Hippocampal formation (tissue), 2 donors: ENCODE measurements at places on chromosomes 2 and 18.

DNA sequence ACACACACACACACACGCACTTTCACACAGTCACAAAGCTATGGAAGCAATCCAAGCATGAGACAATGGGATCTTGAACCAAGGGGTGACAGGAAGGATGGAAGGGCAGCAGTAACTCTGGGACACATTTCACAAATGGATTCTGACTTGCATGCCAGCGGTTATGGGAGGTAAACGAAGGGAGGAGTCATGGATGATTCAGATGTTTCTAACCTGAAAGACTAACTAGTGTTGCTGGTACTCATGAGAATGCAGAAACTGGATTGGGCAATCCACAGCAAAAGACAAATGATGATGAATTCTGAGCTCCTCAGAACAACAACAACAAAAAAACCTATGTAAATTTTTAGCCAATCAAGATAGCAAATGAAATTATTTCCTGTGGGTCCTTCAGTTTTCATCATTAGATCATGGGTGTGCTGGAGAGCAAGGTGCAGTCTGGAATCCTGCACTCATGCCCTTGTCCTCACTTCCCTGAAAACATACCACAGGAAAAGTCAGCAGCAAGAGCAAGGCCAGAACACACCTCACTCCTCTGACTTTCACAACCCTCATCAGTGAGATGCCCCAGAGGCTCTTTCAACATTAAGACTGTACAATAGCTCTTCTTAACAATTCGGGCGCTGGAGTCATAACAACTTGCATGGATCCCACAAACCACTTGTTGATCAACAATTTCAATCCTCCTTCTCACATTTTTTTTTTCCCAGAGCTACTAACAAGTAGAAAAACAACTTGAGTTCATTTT lies 32.6 kb downstream of the ABCA12 start:
- DNase-seq = no peak

GRCh38 chr2:188766471-188766856 lies 207.7 kb upstream of the COL3A1 start:
- no peak for DNase-seq

DNA sequence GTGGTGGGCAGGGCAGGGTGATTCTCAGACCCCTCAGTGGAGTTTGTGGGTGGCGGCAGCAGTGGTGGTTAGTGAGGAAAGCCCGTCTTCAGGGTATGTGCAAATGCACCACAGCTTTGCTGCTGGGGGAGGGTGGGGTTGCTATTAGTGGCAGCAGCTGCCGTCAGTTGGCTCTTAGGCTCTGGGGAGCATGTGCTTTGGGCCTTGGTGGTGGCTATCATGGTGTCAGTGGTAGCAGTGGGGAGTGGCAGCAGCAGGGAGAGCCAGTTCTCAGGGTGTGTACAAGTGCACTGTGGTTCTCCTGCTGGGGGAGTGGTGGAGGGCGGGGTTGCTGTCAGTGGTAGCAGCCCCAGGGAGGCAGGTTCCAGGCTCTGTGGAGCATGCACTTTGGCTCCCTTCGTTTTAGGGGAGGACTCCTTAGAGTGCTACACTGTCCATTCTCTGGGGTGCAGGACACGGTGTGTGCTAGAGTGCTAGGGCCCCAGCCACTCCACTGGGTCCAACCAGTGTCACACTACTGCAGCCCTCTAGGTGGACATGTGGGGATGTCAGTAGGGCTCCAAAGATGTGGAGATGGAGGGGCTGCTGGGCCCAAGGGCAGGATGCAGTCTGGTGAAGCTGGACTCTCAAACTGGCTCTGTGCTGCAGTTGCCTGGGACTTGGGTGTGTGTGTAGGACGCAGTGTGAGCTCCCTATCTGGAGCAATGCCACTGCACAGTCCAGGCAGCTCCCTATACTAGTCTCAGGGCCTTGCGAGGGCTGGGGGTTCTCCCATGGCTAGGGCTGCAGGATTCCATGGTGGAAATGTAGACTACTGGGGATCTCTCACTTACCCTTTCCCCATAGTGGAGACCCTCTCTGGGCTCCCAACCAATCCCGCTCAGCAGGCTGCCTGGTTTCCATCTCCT lies 45.3 kb downstream of the ADCYAP1 start:
- DNase-seq = no peak

- no peak for DNase-seq
These were observed 83.9 kb downstream of the ACTR3 start for GRCh38 chr2:113973810-113974209.

DNA sequence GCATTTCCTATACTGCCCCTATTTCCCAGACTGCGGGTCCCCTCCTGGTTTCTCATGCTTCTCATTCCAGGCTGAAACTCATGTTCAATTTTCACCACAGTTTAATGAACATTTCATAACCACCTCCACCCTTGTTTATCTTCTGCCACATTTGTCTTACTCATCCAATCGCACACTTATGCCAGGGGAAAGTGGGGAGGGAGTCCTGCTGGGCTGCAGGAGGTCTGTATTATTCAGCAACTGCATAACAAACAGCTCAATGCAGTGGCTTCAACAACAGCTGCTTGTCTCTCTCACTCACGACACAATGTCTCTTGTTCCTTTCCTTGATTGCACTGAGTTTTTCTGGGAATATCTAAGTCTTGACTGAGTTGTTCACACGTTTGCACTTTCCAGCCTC lies 106.0 kb downstream of the ZNF519 start:
- no peak for DNase-seq

GRCh38 chr2:136384531-136385303 lies 266.8 kb upstream of the CXCR4 start:
- DNase-seq = peak; percentile 53

- peak; percentile 43 for DNase-seq
These were observed 83.8 kb upstream of the RIOK3 start for GRCh38 chr18:23369266-23369665.

- DNase-seq = no peak
These were observed 4.9 kb upstream of the ADGRF3 start for GRCh38 chr2:26351375-26352090.

DNA sequence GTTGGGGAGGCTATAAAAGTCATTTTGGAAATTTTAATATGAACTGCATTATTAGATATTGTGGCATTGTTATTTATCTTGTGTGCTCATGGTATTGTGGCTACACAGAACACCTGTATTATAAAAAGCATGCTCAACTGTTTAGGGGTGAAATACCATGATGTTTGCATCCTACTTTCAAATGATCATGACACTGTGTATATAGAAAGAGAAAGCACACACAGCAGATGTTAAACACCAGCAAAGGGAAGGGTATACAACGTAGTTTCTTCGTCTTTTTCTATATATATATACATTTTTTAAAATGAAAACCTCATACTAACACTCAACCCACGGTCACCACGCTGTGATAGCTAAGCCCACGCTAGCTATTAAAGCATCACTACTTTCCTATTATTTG lies 27.1 kb downstream of the STARD7 start:
- DNase-seq = no peak

- no peak for DNase-seq
These were observed 17.2 kb downstream of the EML4 start for GRCh38 chr2:42186366-42186765.

- DNase-seq = no peak
These were observed 104.2 kb downstream of the SPTBN1 start for GRCh38 chr2:54560146-54560881.
